ENCODE measurements at places on chromosomes 13 and 19.

DNA sequence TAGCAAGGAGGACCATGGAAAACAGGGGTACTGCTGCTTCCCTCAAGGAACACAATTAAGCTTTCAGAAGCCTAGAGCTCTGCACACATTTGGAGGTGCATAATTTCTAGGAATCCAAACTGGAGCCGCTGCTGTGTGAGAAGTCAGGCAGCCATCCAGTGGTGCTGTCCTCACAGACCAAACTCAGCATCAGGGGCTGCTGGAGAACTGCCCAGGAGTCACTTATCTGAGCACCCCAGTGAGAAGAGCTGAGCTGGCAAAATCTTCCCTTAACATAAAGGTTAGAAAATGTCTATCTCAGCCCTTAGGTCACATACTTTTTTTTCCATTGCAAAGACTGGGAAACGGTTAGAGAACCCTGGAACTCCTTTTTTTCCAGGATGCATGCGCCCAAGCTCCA lies 72.8 kb downstream of the ATP7B start:
- DNase-seq, result no peak

DNA sequence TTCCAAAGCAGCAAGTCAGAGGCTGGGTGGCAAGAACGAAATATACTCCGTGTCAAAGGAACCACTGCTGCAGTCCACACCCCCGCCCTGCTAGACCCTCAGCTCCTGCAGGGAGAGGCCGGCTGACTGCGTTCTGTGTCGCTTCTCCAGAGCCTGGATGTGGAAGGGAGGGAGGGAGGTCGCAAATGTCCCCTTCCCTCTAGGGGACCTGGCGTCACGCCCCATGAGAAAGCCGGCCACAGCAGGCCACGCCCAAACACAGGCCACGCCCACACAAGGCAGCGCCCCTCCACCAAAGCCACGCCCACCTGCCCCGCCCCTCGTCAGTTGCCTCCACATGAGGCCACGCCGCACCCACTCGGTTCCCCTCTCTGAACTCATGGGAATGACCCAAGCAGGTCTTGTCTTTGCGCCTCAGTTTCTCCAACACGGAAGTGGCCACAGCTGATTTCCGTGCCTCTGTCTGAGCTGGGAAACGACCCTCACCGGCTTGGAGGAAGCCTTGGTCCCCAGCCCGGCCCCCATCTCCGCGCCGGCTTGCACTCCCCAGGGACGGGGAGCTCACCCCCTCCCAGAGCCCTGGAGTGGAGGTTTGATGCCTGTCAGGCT lies 38.4 kb upstream of the TCF3 start:
- peak; percentile 0 for DNase-seq

- DNase-seq, result no peak
Measured at GRCh38 chr13:45479661-45480060, 14.9 kb downstream of the COG3 start.

DNA sequence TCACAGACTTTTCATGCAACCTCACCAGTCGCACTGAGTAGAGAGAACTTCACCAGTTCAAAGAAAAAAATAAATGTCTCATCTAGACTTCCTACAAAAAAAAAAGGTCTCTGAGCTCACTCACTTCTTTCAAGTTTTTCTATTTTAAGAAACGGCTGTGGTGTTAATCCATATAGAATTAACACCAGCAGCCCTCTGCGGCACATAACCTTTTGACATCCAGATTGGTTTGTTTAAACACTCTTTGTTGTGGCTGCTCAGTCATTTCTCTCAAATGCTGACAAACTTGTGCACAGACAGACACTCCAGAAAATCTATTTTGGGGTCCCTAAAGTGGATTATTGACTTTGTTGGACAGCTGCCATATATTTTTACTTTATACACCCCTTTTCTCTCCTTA lies 874.9 kb downstream of the EFNB2 start:
- DNase-seq, result no peak
